ENCODE measurements at places on chromosomes 6 and 20.

- DNase-seq = peak; percentile 10
These were observed 49.5 kb downstream of the ADTRP start for GRCh38 chr6:11729076-11729475.

DNA sequence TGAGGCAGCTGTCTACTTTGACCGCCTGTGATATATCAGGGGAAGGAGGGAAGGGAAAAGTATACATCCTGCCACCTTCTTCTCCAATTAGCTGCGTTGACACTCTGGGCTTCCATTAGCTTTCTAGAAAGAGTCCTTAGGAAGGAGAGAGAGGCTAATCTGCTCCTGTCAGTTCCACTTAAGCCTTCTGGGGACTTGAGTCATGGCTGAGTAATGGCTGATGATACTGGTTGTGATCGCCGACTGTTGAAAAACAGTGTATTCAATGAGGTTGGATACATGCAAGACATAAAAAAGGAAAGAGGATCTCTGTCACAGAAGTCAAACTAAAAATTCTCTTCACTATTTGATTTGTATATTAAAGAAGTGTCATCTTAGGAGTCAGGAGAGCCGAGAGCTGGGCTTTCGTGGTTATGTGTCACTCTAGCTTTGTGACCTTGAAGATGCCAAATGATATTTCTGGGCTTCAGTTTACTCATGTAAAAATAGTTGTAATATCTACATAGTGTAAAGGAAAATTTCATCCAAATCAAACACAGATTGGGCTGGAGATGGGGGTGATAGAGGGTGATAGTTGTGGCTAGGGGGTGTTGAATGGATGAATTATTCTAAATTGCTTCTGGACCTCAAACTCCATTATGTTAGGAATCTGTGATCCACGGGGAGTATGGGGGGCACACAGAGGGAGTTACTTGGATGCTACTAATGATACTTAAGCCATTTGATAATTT is 189.0 kb downstream of the UST start:
- no peak for DNase-seq

DNA sequence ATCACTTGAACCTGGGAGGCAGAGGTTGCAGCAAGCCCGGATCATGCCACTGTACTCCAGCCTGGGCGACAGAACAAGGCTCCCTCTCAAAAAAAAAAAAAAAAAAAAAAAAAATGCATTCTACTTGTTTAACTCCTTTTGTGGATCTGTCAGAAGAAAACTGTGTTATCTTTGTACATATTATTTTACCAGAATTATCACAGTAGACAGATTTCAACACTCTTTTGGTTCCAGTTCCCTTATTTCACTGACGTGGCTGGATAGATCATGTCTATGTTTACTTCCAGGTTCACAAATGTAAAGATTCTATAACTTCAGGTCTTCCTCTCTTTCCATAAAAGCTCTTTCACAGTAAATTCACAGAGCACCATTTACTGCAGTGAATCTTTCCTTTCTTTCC is 18.4 kb downstream of the NUDT3 start:
- DNase-seq = no peak

GRCh38 chr6:44190715-44191114 is 26.0 kb upstream of the MYMX start:
- no peak for DNase-seq

- no peak for DNase-seq
These were observed 579.9 kb downstream of the MMUT start for GRCh38 chr6:48883116-48883515.

DNA sequence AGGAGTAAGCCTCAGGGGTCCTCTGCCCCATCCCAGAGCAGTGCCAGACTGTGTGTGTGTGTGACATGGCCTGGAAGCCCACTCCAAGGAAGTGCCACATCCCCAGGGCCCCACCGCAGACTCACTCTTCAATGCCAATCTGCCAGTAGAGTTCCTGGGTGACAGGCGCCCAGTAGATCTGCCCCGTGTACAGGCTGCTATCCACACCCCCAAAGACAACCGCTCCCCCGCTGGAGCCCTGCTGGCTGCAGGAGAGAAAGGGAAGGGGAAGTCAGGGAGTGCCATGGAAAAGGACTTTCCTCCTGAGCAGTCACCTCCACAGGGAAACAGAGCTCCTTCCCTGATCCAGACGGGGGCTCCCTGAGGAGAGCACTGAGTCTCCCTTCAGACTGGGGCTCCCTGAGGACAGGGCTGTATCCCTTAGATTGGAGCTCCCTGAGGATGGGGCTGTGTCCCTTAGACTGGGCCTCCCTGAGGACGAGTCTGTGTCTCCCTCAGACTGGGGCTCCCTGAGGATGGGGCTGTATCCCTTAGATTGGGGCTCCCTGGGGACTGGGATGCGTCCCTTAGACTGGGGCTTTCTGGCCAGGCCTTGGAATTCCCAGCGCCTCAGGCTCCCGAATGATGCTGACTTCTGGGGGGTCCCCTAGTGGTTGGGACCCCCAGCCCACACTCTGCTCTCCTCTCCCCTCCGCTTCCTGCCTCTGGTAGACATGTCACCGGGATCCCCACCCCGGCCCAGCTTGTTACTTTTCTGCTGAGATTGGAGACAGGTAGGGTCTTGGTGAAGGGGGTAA is 5.2 kb upstream of the TFEB start:
- DNase-seq = no peak

DNA sequence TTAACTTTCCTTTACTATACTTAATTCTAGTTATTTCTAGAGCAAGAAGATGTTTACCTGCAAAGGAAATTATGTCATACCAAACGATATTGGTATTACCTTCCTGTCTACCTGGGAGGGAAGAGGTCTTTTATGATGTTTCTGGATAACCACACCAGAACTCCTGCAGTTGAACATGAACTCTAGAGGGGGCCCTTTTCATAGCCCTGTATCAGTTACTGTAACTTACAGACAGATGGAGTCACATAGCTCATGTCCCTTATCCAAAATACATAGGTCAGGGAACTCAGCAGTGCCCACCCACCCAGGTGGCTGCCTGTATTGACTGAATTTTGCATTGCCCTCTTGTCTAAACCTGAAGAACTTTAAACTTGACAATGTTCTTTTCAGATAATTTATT is 35.1 kb upstream of the MYL9 start:
- DNase-seq = peak; percentile 21
